Astrocyte (in vitro differentiated cells and primary cell): ENCODE measurements at places on chromosomes 12 and 14. TPM values are rescaled to one million over a fixed set of nuclear protein-coding genes. Genes with fewer than 3 reads are reported as not detected.

PUS1 gene
- total RNA-seq = 30.4 and 33.7 TPM in 2 replicates

DNA sequence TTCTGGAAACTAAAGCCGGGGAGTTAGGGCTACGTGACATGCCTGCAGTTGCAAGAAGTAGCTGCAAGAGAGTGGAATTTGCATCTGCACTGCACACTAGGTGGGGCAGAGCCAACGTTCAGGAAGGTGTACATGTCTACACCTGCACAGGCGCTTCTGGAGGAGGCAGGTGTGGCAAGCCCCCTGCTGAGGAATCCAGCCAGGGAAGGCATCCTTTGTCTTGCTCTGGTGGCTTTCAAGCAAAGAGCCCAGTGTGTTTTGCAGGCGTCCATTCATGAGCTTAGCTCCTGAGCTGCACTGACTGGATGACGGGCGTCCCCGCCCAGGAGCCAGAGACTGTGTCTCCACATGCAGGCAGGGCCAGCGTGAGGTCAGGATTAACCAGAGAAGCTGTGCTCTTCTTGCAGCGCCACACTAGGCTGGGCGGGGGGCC, 116.3 kb downstream of the ZFP36L1 start:
- no peaks in the 10 kb centered on the region for H3K36me3 ChIP-seq
- peaks cover 6% of the 10 kb centered on the region for H3K4me1 ChIP-seq
- H3K27ac ChIP-seq = no peak overlapping the region
- no peak for DNase-seq

- H3K27me3 ChIP-seq = peaks cover 2% of the 10 kb centered on the region
- H3K4me1 ChIP-seq = no peaks in the 10 kb centered on the region
- no peak overlapping the region for H3K4me3 ChIP-seq
- no peaks in the 10 kb centered on the region for H3K36me3 ChIP-seq
- no peak overlapping the region for H3K27ac ChIP-seq
Observed at GRCh38 chr12:98296462-98297079, 218.8 kb upstream of the TMPO start.

SRRM4 gene
- total RNA-seq = 0.30 and 0.46 TPM in 2 replicates

GRCh38 chr14:46988312-46988711, 336.7 kb upstream of the RPL10L start:
- no peaks in the 10 kb centered on the region for H3K27me3 ChIP-seq
- no peak for DNase-seq
- no peak overlapping the region for H3K4me3 ChIP-seq
- no peak overlapping the region for H3K27ac ChIP-seq
- H3K4me1 ChIP-seq = no peaks in the 10 kb centered on the region

DNA sequence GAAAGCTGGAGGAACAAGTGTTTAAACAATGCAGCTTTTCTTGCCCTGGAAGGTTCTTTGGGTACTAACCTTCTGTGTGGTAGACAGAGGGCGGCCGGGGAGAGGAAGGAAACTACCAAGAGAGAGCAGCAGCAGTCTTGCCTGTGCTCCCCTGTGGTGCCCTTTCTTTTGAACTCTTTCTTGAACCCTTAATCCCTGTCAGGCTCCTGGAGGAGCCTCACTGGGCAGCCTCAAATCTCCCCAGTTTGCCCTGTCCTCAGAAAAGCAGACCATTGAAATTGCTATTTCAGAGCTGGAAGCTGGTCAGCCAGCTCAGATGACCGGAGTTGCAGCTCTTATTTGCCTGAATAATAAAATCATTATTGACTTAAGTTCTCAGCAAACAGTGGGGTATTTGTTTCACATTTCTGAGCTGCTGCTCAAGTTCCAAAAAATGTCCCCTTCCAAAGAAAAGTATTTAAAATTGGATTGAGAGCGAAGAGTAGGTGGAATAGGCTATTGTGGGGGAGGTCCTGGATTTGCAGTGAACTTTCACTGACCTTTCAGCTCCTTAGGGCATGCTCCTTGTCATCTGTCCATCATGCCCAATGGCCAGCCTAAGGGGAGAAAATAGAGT, 42.1 kb upstream of the RNASE3 start:
- H3K27ac ChIP-seq = no peak overlapping the region
- no peaks in the 10 kb centered on the region for H3K36me3 ChIP-seq
- H3K4me1 ChIP-seq = no peaks in the 10 kb centered on the region
- no peak for DNase-seq
- H3K27me3 ChIP-seq = no peaks in the 10 kb centered on the region

BRAP gene
- 24.8 and 26.3 TPM in 2 replicates for total RNA-seq

DNA sequence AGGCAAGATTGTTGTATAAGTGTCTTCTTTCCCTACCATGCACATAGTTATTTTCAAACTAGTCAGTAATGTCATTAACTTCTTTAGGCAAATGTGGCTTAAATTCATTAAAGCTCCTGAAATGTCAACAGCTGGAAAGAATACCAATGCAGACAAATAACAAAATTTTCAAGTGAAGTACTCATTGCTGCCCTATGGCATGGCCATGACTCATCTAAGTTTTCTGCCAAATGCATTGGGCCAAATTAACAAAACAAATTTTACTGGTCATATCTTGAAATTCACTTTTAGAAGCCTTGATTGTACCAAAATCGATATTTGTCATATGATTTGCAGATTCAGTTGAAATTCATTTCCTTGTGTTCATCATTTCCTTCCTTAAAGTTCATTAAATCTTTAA, 915.9 kb downstream of the SLC6A15 start:
- DNase-seq = no peak
- no peaks in the 10 kb centered on the region for H3K27me3 ChIP-seq
- no peak overlapping the region for H3K4me3 ChIP-seq
- H3K36me3 ChIP-seq = no peaks in the 10 kb centered on the region
- no peak overlapping the region for H3K27ac ChIP-seq

TAS2R30 gene
- 1.3 and 1.7 TPM in 2 replicates for total RNA-seq

GRCh38 chr14:31920989-31921650, 156.0 kb upstream of the ARHGAP5 start:
- no peak overlapping the region for H3K4me3 ChIP-seq
- DNase-seq = no peak
- H3K36me3 ChIP-seq = no peaks in the 10 kb centered on the region
- H3K27me3 ChIP-seq = no peaks in the 10 kb centered on the region
- no peak overlapping the region for H3K27ac ChIP-seq

- H3K4me3 ChIP-seq = peak overlapping the region; percentile 30
- H3K36me3 ChIP-seq = peaks cover 7% of the 10 kb centered on the region
- H3K27ac ChIP-seq = peak overlapping the region; percentile 97
- DNase-seq = peak; percentile 97
- no peaks in the 10 kb centered on the region for H3K27me3 ChIP-seq
Observed at GRCh38 chr12:106084014-106084671, 54.6 kb downstream of the NUAK1 start.

- no peak overlapping the region for H3K27ac ChIP-seq
- H3K4me1 ChIP-seq = no peaks in the 10 kb centered on the region
- H3K27me3 ChIP-seq = no peaks in the 10 kb centered on the region
- no peaks in the 10 kb centered on the region for H3K36me3 ChIP-seq
- no peak for DNase-seq
- H3K4me3 ChIP-seq = no peak overlapping the region
Observed at GRCh38 chr14:55220230-55220629, 28.8 kb upstream of the DLGAP5 start.

CBX5 gene
- 99.9 and 111 TPM in 2 replicates for total RNA-seq

- DNase-seq = no peak
- peaks cover 21% of the 10 kb centered on the region for H3K27me3 ChIP-seq
- no peak within 1 kb of the TSS for H3K27ac ChIP-seq
- peak within 1 kb of the TSS; percentile 70 for H3K4me3 ChIP-seq
- H3K4me1 ChIP-seq = peaks cover 7% of the 10 kb centered on the region
Observed at GRCh38 chr12:22334410-22335100, at the start of gene ST8SIA1. Gene ST8SIA1, minus strand, starts transcription at chr12:22334707. Its CDS starts 475 bp downstream, at chr12:22334232.

- H3K4me3 ChIP-seq = no peak overlapping the region
- H3K27ac ChIP-seq = no peak overlapping the region
- no peak for DNase-seq
- H3K36me3 ChIP-seq = no peaks in the 10 kb centered on the region
- H3K27me3 ChIP-seq = peaks cover 4% of the 10 kb centered on the region
- H3K4me1 ChIP-seq = no peaks in the 10 kb centered on the region
Observed at GRCh38 chr14:61881046-61881445, 118.8 kb downstream of the SNAPC1 start.

- no peaks in the 10 kb centered on the region for H3K27me3 ChIP-seq
- no peaks in the 10 kb centered on the region for H3K36me3 ChIP-seq
- H3K4me1 ChIP-seq = no peaks in the 10 kb centered on the region
- no peak overlapping the region for H3K27ac ChIP-seq
- no peak for DNase-seq
- H3K4me3 ChIP-seq = no peak overlapping the region
Observed at GRCh38 chr12:61846765-61847164, 413.4 kb upstream of the USP15 start.

GRCh38 chr12:87150969-87151662, 878.1 kb downstream of the C12orf50 start:
- H3K4me1 ChIP-seq = no peaks in the 10 kb centered on the region
- H3K27ac ChIP-seq = no peak overlapping the region
- no peak overlapping the region for H3K4me3 ChIP-seq
- DNase-seq = no peak
- no peaks in the 10 kb centered on the region for H3K36me3 ChIP-seq

TSPAN11 gene
- total RNA-seq = 9.5 and 12.4 TPM in 2 replicates

BAZ2A gene
- 105 and 107 TPM in 2 replicates for total RNA-seq

- no peak for DNase-seq
- no peaks in the 10 kb centered on the region for H3K36me3 ChIP-seq
- no peak overlapping the region for H3K27ac ChIP-seq
- H3K4me1 ChIP-seq = peaks cover 28% of the 10 kb centered on the region
Observed at GRCh38 chr14:103123634-103124500, 606 bp downstream of the TNFAIP2 start.

GRCh38 chr12:49967777-49968250, 4.9 kb upstream of the AQP6 start:
- H3K4me3 ChIP-seq = peak overlapping the region; percentile 41
- no peak for DNase-seq
- H3K4me1 ChIP-seq = peaks cover 4% of the 10 kb centered on the region
- H3K27ac ChIP-seq = no peak overlapping the region
- H3K27me3 ChIP-seq = peaks cover 20% of the 10 kb centered on the region

GRCh38 chr14:76771437-76771980, 10.2 kb downstream of the VASH1 start:
- H3K4me3 ChIP-seq = no peak overlapping the region
- no peaks in the 10 kb centered on the region for H3K36me3 ChIP-seq
- H3K4me1 ChIP-seq = peaks cover 24% of the 10 kb centered on the region
- H3K27me3 ChIP-seq = no peaks in the 10 kb centered on the region
- DNase-seq = no peak

DNA sequence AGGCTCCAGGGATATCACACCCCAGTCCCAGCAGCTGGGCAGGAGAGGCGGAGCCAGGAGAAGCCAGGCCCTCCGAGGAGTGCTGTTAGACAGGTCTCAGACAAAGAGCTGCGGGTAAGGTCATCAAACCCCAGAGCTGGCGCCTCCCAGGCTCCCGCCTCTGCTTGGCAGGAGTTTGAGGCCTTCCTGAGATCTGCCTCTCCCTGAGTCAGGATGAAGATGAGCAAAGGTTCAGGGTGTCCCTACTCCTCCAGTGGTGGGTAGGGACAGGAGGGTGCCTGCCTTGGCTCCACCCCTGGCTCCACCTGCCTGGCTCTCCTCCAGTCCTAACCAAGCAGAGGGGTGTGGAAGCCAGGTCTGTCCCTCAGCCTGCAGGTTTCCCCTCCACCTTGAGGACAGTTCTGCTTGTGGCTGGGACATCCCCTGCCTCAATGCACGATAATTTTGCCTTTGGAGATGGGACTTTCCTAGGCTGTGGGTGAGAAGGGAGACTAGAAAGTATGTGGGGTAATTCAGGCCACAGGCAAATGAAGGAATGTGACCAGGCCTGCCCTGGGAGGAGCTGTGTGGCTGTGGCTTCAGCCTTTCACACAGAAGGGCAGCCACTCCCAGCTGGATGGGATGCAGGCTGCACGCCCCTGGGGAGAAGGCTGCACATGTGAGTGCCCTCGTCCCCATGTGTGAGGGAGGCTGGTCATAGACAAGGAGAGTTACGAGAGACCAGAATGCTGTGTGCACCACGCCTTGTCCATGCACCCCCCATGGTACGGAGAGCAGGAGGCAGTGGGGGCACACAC, 2.2 kb downstream of the PLEKHG6 start:
- no peaks in the 10 kb centered on the region for H3K36me3 ChIP-seq
- H3K4me1 ChIP-seq = peaks cover 5% of the 10 kb centered on the region
- H3K27me3 ChIP-seq = peaks cover 3% of the 10 kb centered on the region

- H3K27ac ChIP-seq = no peak overlapping the region
- peaks cover 35% of the 10 kb centered on the region for H3K27me3 ChIP-seq
- H3K36me3 ChIP-seq = no peaks in the 10 kb centered on the region
- no peak for DNase-seq
- peaks cover 8% of the 10 kb centered on the region for H3K4me1 ChIP-seq
- peak overlapping the region; percentile 44 for H3K4me3 ChIP-seq
Observed at GRCh38 chr12:64824130-64824499, 332 bp upstream of the TBC1D30 start.

DNA sequence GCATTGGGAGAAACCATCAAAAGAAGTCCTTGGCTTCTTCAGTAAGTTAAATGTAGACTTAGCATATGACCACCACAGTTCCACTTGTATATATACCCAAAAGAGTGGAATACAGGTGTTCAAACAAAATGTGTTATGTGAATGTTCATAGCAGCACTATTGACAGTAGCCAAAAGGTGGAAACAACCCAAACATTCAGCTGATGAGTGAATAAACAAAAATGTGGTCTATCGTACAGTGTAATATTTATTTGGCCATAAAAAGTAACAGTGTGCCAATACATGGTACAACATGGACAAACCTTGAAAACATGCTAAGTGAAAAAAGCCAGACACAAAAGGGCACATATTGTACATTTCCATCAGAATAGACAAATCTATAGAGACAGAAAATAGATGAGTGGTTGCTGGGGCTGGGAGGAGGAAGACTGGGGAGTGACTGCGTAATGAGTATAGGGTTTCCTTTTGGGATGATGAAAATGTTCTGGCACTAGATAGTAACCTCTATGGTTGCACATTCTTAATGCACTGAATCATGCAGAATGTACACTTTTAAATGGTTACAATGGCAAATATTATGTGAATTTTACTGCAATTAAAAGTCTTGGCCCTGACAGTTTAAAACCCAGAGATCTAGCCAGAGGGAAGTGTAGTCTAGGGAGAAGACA, 5.5 kb downstream of the ERP29 start:
- peak overlapping the region; percentile 52 for H3K27ac ChIP-seq
- H3K36me3 ChIP-seq = peaks cover 20% of the 10 kb centered on the region
- DNase-seq = peak; percentile 67

EIF2S3B gene
- total RNA-seq = 5.4 and 6.0 TPM in 2 replicates

GRCh38 chr12:31004666-31005065, 69.0 kb upstream of the DDX11 start:
- H3K36me3 ChIP-seq = no peaks in the 10 kb centered on the region
- no peaks in the 10 kb centered on the region for H3K27me3 ChIP-seq
- no peak overlapping the region for H3K27ac ChIP-seq
- no peak overlapping the region for H3K4me3 ChIP-seq
- DNase-seq = no peak

MGST1 gene
- total RNA-seq = 73.5 and 104 TPM in 2 replicates
